ENCODE measurements at places on chromosomes 12 and 14.
A peak's percentile ranks its signal among the peaks of the same experiment; 100 is the strongest.

DNA sequence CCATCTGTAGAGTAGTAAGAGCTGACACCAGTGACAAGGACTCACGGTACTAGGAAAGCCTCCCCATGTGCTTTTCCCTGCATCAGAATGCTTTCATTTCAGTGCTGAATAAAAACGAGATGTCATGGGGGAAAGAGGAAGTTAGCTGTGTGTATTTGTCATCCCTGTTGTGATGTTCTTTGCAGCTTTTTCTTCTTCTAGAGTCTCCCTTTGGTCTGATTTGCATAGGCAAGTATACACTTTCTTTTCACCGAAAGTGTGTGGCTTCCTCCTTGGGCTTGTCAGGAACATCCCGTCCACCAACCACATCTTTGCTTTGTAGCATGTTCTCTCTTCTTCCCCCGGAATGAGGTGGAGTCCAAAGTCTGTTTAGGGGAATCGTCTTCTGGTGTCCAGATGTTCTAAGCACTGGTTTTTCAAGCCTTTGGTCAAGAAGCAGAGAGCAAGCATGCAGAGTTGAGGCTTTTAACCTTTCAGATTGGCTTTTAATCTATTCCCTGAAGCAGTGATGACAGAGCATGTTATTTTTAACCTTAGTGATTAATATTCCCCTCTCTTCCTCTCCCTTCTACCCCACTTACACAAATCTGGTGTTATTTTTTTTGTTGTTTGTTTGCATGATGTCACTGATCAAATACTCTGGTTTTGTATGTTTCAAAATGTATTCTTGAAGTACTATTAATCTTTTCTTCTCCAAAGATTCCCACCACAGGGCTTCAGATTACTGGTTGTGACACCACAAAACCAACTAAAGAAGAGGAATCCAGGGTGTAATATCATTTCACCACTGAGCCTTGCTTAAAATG is 163.4 kb downstream of the SAMD4A start:
- DNase-seq, result no peak

DNA sequence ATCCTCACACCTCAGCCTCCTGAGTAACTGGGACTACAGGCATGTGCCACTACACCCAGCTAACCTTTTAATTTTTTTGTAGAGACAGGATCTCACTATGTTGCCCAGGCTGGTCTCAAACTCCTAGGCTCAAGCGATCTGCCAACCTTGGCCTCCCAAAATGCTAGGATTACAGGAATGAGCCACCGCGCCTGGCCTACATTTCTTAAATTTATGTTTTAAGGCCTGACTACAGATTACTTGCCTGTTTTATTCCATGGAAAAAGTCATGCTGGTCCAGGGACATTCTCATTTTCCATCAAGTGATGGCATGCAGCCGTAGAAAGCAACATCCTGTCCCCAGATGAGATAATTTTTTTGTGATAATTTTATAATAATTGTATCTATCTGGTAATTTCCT is 6.1 kb downstream of the CD9 start:
- DNase-seq, result no peak

DNA sequence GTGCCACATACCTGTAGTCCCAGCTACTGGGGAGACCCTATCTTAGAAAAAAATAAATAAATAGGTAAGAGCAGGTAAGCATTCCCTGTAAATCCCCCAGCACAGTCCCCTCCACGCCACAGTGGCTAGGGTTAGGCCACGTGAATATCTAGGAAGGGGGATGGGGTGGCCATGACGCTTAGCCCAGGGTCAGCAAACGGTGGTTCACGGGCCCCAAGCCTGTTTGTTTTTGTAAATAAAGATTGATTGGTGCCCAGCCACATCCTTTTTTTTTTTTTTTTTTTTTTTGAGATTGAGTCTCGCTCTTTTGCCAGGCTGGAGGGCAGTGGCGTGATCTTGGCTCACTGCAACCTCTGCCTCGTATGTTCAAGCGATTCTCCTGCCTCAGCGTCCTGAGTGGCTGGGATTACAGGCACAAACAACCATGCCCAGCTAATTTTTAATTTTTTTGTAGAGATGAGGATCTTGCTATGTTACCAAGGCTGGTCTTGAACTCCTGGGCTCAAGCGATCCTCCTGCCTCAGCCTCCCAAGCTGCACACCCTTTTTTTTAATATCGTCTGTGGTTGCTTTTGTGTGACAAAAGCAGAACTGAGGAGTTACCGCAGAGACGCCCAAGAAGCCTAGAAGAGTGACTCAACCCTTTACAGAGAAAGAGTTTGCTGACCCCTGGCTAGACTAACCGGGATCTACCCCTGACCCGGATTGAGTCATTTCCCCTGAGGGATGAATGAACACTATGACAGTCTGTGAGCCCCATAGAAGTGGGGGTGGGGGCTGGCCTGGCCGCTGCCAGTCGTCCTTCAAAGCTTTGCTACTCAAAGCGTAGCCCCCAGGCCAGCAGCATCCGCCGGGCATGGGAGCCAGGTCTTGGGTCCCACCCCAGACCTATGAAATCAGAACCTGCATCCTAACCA is 113.7 kb upstream of the NCOR2 start:
- DNase-seq, result peak; percentile 59

DNA sequence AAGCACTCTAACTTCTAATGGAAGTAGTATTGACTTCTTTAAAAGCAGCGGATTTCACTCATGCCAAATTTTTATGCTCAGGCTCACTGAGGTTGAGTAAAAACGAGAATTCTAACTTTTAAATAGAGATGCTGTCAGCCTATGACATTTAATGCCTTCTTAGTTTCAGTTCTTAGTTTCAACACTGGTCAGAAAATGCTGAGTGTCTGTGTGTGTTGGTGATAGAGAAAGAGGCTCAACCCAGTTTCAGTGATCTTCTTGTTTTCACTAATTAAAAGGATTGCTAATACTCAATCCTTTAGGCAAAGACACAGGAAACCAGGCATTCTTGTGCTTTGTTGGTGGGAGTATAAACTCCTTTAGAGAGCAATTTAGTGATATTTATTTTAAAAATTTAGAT is 31.0 kb downstream of the PEBP1 start:
- no peak for DNase-seq

- peak; percentile 6 for DNase-seq
Measured at GRCh38 chr14:72452774-72453173, 441.1 kb downstream of the DPF3 start.

DNA sequence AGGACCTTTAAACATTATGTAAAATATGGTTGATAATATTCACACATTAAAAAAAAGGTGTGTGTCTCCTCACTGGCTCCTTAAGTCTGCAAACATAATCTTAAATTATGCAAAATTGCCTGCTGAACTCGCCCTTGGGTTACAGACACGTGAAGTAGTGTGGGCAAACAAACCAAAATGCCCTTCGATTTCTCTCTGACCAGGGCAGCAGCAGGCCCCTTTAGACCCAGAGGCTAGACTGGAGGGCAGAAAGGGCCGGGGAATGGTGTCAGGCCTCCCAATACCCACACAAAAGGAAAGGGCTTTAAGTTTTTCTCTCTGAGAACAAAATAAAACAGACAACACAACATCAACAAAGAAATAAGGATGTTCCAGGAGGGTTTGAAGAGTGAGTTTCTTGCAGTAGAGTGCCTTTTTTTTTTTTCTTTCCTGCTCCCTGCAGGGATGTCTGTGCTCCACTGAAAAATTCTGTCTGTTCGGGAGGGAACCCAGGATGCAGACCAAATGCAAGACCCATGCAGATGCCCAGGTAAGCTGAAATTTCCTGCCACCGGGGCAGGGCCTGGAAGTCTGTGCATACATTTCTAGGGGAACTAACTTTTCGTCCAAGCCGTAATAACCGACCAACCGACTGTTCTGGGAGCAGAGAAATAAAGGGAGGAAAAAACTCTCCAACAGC is 1.7 kb downstream of the TBX3 start:
- DNase-seq, result peak; percentile 43

DNA sequence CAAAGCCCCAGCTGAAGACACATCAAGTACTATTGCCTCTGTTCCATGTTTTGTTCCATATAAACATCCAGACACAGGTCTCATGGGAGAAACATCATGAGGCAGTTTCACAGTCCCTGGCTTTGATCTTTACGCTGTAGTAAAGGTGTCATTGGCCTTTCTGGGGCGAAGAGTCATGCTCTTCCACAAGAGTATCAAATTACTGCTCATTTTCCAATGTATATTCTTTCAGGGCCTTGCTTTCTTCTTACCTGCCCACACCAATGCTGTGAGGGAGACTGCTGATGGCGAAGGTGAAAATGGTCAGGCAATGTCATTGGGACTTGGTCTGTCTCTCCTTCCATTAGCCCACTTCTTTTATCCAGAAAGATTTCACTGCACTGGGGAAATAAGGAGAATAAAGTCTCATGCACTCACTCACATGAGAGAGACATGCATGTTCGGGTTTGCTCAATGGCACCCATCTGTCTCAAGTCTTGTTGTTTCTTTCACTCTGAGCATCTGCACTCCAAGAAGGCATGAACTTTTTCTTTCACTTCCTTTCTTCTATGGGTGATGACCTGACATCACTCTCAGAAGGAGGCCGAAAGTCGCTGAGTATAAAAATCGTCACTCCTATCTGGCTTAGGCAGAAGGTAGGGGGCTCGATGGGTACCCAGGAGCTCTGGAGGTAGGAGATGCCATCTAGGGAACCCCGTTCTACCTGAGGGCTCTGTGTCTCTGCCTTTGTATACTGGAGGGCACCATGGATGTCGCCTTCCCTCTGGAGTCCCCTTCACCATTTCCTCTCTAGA is 1.3 kb upstream of the JDP2 start:
- DNase-seq, result no peak

DNA sequence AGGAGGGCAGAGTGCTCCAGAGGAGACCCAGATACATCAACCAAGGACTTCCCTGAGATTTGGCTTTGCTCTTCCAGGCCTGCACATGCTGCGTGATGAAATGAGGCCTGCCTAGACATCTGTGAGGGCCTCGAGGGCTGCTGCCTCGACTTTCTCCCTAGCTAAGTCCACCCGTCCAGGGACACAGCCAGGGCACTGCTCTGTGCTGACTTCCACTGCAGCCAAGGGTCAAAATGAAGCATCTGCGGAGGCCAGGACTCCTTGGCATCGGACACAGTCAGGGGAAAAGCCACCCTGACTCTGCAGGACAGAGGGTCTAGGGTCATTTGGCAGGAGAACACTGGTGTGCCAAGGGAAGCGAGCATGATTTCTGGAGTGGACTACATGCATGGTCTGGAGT is 10.7 kb downstream of the SLC25A47 start:
- no peak for DNase-seq

GRCh38 chr12:9796971-9797370 is 30.3 kb upstream of the KLRF1 start:
- no peak for DNase-seq

DNA sequence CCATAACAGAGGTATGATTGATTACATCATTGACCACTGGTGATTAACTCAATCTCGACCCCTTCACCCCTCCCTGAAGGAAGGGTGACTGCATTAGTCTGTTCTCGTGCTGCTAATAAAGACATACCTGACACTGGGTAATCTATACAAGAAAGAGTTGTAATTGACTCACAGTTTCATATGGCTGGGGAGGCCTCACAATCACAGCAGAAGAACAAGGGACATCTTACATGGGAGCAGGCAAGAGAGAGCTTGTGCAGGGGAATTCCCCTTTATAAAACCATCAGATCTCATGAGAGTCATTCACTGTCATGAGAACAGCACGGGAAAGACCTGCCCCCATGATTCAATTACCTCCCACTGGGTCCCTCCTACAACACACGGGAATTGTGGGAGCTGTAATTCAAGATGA is 55.9 kb upstream of the TMCC3 start:
- DNase-seq, result no peak

Data from NCI-H82 (cell line).